ENCODE measurements at places on chromosomes 3 and 15.

DNA sequence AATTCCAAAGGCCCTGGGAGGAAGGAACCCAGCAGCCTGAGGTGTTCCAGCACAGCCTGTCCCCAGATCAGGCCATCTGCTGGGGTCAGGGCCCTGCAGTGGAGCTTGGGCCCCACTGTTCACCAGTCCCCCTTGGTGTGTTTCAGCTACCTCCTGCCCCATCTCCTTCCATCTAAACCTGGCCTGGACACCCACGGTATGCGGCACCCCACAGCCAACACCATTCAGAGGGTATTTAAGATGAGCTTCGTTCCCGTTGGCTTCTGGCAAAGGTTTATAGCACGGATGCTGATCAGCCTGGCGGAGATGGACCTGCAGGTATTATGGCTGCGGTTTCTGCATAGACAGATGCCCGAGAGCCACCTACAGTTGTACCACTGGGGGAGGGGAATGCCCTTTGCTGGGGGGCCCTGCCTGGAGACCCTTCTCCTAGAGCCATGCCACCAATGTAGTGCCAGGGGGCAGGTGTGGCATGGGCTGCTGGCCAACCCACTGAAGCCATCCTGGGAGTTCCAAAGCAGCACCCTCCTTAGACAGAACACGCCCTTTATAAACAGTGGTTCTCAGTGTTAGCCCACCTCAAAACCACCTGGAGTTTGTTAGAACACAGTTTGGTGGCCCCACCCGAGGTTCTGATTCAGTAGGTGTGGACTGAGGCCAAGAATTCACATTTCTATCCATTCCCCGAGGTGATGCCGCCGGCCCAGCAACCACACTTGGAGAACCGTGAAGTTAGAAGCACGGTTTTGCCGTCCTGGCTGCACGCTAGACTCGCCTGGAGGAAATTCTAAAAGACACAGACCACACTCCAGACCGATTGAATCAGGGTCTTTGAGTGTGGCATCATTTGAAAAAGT is 126.9 kb downstream of the LRRK1 start:
- no peak for DNase-seq

DNA sequence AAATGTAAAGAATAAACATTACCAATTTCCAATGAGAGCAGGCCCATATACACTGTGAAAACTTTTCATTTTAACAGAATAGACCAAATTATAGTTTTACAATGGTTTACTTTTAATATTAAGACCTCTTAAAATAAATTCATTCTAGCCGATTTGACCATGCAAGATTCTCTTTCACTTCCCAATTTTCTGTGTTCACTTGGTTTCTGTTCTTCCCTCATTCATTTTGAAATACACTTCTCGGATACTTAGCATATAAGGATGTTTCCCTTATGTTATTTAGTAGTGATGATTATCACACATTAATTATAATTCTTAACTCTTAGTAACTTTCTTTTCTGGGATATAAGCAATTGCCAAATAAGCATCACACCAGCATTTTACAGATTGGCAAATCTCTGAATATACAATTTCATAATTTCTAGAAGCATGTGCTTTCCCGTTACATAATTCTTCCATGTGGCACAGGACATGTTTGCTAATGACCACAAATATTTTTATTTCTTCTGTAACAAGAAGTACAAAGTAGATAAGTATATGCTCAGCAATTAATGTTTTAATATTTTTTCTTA is 13.9 kb downstream of the OR5H15 start:
- DNase-seq = no peak

DNA sequence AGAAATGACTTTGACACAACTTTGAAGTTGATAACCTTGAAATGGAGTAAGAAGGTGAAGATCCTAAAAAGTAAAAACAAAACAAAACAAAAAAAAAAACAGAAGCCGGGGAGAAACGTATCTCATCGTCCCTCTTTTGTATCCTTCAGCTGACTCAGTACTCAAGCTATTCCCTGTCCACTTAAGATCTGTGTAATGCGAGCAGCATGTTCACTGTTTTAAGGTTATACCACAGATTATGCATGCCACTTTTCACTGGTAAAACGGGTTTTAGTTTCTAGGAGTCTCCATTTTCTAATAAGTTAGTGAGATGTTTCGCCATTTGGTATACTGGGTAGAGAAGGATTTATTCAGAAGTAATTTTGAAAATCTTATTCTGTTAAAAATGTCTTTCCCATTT is 324.3 kb downstream of the FEZF2 start:
- no peak for DNase-seq

DNA sequence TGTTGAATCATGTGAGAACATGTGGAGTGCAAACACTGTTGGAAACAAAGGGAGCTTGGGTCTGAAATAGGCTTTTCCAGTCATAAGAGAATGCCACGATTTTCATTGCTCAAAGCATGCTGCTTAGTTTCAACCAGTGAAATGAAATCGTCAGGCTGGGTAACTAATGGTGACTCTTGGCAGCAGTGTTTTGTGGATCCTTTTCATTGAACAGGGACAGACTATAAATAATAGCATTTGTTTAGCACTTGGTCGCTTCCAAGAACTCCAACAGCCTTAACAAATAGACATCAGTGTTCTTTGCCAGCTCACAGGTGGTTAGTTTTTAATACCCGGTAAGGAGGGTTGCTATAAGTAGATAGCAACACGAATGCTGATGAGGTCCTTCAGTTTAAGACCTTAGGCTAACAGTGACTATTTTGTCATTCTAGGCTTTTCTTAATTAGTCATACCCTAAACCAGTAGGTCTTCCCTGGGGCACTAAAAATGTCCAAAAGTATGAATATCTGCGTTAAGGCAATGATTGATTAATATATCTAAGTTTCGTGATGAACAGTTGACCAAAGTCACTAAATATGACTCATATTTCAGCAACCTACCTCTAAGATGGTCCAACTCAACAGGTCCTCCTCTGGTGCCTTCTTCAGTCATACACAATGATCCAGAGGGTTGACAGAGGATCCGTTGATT is 15.8 kb downstream of the TP63 start:
- DNase-seq = no peak

GRCh38 chr3:59432665-59433064 is 382.8 kb upstream of the CFAP20DC start:
- no peak for DNase-seq

- DNase-seq = no peak
Measured at GRCh38 chr3:17077606-17078005, 192.9 kb downstream of the PLCL2 start.

DNA sequence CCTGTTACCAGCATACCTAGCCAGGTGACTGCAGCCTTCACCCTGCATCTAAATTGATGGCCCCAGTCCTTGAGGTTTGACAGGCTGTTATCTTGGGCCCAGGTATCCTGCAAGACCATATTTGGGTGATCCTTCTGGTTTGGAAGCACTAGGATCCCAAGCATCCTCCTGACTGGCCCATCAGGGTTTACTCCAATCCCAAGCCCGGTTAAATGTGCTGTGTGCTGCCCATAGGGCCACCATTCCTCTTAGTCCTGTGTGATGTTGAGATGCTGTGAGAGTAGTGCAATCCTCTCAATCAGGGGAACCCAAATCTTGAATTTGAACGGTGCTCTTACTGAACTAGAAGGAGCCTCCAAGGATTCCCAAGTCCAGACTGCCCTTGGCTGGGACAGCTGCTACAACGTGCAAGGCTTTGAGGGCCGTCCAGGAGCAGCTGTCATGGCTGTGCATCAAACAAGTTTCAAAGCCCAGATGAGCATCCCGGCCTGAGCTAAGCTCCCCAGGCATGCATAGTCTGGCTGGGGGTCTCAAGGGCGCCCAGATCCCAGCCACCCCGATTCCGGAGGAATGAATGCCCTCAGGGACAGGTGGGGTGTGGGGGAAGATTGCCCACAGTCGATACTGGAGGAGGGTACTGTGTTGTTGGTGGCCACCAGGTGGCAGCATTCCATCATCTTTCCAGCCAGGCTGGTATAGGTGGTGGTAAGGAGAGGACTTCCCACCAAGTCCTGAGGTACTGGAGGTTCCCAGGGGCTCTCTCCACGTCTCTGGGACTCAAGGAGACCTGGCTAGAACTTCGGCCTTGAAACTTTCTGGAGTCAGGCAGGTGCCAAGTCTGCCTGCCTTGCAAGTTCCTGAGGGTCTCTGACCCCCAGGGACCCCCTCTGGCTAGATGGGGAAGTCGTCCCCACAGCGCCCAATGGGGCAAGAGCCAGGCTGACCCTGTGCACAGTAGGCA is 32.6 kb downstream of the RBM5 start:
- peak; percentile 46 for DNase-seq

GRCh38 chr3:98529856-98530459 is 1.8 kb upstream of the GPR15 start:
- no peak for DNase-seq

DNA sequence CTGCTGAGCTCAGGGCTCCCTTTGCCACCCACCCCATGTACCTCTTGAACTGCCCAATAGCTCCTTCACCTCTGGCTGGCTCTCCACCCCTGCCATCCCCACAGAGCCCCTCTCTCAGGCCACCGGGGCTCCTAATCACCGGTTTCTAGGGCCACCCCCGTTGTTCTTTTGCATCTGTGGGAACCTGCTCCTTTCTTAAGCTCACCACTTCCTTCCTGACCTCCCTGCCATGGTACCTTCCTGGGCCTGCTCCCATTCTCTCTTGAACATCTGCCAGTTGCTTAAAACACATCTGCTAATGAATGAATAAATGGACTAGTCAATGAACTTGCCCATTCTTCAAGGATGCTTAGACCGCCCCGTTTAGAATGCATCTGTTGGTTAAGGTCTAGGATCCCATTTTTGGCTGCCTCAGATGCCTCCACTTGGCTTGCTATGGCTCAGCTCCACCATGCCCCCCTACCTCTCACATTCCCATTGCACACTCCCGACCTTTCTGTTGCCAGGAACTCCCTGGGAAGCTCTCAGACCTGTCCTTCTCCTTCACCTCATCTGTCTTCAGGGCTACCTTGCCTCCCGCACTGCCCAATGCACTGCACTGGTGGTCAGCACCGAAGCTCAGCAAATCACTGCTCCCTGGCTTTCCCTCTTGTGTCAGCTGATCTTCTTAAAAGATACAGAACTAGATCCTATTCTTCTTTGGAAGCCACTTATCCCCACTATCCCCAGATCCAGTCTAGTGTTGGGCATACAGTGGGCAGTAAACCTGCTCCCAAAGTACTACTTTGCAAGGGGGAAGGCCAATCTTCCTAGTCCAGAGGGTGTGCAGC is 9.1 kb downstream of the AMOTL2 start:
- DNase-seq = no peak

DNA sequence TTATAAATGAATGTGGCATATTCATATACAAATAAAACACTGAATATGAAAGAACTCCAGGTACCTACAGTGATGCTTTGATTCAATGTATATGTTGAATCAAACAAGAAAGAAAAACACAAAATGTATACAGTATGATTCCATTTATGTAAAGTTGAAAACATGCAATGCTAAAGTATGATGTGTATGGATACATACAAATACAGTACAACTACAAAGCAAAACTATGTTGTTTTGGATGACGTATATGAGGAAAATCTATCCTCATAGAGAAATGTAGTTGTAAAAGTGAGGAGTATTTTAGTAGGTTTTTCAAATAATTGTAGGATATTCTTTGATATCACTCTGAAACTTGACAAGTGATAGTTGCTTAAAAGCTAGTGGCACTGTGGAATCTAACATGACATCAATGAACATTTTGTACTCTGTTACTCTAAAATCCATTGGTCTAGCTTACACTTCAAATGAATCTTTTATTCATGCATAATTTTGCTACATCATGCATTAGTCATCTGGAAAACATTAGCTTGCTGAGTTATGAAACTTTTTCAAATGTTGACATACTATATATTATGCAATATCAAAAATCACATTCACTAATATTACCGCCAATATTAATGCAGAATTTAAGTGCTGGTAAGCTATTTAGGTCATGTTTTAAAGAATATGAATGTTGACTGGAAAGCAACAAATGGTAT is 278.1 kb upstream of the CHRNA7 start:
- no peak for DNase-seq

DNA sequence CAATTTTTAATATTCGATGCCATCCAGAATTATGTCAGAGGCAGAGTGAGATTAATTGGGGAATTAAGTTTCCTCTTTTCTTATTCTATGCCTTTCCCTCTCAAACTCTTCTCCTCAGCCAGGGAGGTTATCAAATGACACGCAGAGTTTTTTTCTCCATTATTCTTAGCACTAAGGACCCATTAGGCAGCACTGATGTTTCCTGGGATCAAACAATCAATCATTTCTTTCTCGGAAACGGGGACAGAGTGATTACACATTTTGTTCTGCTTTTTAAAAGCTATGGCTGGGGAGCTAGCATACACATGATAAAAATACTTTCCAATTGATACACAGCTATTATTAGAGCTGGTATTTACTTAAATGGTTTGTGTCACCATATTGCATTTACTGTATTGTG is 35.3 kb upstream of the PSMD6 start:
- DNase-seq = no peak

GRCh38 chr3:184727357-184728009 is 15.6 kb upstream of the MAGEF1 start:
- DNase-seq = no peak

DNA sequence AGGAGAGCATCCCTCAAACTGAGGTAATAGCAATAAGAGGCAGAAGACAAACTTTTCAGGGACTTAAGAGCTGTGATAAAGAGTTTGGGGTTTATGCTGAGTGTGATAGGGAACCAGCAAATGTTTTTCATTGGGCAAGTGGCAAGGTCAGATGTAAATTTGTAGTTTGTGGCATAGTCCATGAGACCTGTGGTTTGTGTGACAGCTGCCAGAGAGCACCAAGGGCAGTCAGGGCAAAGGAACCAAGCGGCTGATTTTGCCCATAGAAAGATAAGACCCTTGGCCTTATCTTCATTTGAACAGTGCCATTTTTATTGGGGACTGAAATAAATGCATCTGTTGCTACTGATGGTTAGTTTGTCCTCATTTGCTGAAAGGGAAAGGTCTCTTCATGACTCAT is 220.3 kb downstream of the LRRN1 start:
- DNase-seq = no peak

DNA sequence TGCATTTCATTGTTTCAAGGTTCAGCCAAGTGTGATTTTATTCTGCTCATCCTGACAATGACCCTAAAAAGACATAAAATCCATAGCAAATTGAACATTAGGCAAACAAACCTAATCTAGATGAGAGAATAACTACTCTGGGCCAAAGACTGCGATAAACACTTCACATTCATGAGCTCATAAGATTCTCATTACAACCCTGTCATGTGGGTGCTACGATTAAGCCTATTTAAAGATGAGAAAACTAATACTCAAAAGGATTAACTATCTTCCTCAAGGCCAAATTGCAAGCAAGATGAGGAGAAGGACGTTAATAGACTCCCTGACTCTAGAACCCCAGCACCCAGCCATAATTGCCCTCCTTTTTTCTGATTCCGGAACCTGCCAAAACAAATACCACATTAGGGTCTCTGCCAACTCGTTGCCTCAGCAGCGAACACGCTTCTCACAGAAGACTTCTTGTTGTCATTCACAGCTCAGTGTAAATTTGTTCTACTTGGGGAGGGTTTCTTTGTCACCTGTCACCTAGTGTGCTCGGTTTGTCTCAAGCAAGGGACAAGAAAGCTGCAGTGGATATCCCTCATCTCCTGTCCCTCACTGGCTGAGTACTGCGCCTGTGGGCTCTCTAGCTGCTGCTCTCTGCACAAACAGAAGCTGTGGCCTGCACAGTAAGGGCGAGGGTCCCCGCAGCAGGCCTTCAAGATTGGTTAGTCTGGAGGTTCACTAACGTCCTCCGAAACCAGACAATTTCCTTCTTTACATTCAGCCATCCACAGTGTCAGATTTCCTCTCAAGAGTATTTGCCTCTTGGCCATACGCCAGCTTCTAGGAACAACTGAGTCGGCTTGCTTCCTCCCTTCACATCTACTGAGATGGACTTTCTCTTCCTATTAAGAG is 200.0 kb upstream of the UBE2E2 start:
- DNase-seq = no peak

All from stimulated activated CD8-positive, alpha-beta memory T cell treated with anti-CD3 and anti-CD28 coated beads, Interleukin-7, amount 100 ng/mL, for 1 hour (primary cell).